ENCODE measurements at places on chromosomes 16 and 17.

DNA sequence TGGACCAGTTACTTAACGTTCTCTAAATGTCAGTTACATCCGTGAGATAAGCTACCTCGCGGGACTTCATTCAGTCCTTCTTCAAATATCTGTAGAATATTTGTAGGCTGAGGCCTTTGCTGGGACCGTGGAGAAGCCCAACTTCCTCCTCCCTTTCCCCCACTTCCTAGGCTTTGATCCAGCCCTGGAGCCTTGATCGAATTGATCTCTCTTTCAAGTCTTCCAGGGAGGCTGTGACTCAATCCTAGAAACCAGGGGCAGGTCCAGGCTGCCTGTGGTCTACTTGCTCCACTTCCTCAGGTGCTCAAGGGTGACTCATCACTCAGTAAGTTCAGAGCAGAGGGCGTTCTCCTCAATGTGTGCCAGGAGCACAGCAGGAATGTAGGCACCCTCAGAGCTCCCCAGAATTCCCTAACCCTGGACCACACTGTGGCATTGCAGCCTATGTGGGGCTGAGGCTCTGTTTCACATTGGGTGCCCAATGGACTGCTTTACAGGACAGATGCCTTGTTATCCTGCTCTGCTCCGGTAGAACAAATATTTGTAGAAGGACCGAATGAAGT, 11.2 kb upstream of the CEP20 start:
- DNase-seq: no peak

DNA sequence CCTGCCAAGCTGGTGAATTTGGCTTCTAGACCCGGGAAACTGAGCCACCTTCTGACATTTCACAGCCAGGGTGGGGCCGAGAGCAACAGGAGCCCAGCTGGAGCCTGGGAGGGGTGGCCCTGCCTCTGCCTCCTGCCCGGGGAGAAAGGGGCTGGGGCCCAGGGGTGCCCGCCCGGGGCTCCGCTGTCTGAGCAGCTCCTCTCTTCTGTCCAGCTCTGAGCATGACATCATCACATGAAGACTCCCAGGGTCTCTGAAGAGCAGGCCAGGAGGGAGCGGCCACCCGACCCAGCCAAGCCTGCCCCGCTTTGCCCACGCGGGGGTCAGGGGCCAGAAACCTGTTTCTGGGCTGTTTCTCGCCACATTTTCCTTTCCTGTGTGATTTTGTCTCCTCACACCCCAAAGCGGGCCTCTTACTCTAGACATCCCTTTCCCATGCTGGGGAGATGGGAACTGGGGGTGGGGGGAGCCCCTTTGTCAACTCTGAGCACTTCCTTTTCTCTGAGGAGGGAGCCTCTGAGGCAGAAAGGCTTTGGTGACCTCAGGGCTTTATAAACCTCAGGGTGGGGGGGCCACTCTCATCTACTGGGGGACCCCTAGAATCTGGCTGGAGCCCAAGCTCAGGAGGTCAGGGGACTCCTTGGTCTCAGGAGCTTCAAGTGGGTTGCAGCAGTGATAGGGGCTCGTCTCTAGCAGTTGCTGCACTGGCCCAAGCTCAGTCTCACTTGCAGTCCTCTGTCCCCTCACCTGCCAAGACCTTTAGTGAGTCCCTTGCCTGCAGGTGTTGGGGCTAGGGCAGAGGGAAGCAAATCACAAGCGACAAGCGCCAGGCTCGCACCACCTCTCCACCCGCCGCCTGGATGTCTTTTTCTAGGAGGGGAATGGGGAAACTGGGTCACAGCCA, 7.6 kb downstream of the UBALD2 start:
- DNase-seq: no peak

DNA sequence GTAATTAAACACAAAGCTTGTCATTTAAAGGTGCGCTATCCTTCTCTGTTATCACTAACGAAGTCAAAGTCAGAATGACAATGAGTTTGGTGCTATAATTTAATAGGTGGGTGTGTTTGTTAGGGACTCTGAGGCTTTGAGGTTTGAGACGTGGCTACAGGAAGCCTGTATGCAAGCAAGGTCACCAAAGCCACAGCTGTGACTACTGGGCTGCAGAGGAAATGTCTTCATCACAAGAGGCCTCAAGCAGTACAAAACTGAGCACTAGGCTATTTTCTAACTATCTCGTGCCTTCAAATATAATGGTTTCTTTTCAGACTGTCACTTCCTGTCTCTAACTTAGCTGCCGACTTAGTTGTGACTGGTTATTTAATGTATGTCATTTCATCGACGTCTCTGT, 141.2 kb downstream of the AATF start:
- no peak for DNase-seq

- DNase-seq: no peak
Measured at GRCh38 chr17:45792995-45793755, 9.1 kb downstream of the CRHR1 start.

GRCh38 chr17:11935734-11936406, 61.4 kb downstream of the ZNF18 start:
- peak; percentile 88 for DNase-seq

DNA sequence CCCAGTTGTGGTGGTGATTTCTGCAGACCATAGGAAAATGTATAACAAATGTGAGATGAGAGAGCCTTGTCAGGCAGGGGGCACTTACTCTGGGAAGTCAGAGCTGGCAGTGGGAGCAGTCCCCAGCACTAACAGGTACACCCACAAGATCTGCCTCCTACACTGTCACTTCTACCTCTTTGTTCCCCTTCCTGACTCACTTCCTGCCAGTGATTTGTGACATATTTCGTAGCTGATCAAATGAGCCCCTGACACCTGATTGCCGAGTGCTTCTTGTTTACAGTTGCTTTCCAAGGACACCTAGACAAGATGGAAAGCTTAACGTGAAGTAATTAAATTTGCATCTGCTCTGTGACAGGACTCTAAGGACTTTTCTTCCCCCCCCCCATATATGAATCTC, 40.5 kb downstream of the FTO start:
- peak; percentile 31 for DNase-seq

GRCh38 chr17:28381141-28381825, 9.8 kb downstream of the SARM1 start:
- no peak for DNase-seq

GRCh38 chr17:78120971-78121800, 7.4 kb downstream of the TMC6 start:
- no peak for DNase-seq

- DNase-seq: no peak
Measured at GRCh38 chr16:30144917-30145316, 21.9 kb upstream of the MAPK3 start.

DNA sequence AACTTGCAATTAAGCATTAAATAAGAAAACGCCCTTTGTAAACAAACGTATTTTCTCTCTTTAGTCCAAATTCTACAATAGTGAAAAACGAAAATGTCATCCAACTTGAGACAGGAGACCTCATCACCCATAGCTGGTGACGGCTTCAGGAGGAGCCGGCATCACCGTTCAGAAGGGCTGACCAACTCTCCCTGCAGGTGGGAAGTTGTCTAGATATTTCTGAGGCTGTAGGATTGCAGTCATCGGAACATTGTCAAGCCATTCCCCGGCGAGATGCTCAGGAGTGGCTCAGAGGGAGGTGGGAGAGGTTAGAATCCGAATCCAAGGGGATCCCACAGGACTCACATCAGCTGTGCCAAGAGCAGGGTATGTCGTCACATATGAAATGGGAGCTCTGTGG, 76.7 kb downstream of the RBFOX3 start:
- DNase-seq: no peak

DNA sequence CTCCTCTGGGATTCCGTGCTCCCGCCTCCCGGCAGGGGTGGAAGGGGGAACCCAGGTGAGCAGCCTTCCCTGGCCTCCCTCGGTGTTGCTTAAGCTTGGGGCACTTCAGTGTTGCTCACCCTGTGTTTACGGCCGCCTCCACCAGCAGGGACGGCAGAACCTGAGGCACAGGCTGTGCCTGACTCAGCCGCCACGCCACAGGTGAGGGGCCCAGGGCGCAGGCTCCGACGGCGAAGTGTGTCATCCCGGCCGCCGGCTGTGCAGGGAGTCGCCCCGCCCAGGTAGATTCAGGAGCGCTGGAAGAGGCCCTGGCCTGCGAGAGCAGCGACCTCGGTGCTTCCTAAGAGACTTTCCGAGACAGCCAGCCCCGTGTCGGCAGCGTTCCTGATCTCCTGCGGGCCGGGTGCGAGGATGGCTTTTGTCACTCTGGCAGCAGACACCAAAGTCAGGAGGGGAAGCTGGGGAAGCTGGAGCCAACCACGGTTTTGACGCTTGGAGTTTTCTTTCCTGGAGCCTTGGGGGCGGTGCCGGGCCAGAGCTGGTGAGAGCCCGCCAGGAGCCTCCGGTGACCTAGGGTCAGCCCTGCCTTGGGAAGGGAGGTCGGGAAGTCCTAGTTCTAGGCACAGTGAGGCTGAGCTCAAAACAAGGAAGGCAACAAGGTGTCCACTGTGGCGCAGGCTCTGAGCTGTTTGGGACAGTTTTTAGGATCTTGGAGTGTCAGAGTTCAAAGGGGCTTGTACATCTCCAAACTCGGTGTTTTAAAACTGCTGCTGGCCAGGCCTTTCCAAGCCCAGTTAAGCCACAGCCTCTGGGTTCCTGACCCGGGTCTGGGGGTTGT, 2.1 kb downstream of the GSE1 start:
- DNase-seq: peak; percentile 69

GRCh38 chr17:74220946-74221818, 7.8 kb downstream of the TTYH2 start:
- DNase-seq: no peak

DNA sequence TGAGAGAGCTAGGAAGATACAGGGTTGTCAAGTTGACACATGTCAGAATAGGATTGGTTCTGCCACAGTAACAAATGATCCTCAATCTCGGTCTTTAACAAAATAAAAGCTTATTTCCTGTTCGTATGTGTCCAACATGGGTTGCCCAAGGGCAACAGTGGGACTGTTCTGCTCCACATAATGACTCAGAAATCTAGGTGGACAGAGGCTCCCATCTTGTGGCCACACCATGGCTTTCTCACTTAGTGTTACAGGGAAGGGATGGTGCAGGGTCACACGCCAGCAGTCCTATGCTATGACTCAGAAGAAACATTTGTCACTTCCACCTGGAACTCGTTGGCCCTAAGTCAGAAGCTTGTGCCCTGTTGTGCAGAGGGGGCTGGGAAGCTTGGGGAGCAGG, 364.9 kb downstream of the SNX29 start:
- DNase-seq: no peak

DNA sequence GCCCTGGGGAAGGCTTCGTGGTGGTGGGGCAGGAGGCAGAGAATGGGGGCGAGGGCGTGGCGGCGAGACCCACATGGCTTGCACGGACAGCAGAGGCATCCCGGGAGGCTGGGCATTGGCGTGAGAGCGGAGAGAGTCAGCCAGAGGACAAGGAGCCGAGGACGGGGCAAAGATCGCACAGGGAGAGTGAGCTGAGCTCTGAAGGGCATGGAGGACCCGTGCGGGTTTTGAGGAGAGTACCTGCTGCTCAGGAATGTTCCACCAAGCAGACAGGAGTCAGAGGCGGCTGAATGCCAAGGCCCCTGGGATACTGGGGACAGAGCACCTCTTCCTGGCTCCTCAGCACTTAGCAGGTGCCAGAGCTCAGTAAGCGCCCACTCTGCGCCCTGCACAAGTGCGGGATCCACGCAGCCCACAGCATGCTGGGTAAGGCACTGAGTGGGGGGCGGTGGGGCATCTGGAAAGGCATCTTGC, 47.8 kb downstream of the ARHGAP27 start:
- DNase-seq: no peak

- no peak for DNase-seq
Measured at GRCh38 chr16:19753815-19754643, 36.0 kb downstream of the IQCK start.

DNA sequence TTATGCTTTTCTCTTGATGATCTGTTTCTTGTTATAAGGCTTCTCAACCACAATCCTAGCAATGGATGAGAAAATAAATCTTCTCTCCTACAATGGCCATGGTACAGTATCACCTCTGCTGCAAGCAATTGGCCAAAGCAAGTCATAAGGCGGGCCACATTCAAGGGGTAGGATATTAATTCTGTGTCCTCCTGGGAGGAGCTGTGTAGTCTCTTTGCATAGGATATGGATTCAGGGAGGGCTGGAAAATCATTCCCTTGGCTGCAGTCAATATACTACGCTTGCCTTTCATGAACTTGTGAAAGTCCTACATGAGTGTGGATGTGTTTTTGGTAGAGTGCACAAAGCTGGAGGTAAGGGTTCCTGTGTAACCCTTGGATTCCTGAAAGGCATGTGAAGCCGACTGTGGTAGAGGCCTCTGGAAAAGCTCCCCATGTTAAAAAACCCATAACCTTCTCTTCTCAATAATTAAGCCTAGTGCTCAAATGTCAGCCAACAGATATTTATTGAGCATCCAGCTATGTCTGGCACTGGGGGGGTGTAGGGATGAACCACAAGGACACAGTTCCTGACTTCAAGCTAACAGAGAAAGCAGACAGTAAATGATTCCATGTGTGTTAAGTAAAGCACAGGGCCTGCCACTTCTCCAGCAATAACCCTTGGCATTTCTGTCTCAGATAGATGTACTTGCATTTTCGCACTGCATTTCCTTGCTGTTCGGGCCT, 147.6 kb upstream of the HS3ST3A1 start:
- no peak for DNase-seq

GRCh38 chr17:77441940-77442339, 301.2 kb downstream of the SEC14L1 start:
- DNase-seq: no peak

DNA sequence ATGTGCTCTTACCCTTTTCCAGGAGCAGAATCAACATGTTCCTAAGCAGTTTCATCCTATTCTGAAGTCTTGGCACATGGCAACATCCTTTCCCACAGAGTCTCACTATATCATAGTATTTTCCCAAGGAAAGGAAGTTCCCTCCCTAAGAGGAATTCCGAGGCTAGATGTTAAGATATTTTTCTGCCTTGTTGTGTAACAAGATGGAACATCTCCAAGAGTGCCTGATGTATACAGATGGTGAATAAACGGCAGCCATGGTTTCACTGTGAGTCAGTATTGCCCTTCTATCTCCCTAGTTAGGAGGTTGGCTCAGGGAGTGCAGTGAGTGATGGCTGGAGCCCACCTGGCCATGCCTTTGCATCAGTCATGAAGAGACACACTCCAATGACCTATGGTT, 48.2 kb downstream of the SPACA3 start:
- DNase-seq: no peak

DNA sequence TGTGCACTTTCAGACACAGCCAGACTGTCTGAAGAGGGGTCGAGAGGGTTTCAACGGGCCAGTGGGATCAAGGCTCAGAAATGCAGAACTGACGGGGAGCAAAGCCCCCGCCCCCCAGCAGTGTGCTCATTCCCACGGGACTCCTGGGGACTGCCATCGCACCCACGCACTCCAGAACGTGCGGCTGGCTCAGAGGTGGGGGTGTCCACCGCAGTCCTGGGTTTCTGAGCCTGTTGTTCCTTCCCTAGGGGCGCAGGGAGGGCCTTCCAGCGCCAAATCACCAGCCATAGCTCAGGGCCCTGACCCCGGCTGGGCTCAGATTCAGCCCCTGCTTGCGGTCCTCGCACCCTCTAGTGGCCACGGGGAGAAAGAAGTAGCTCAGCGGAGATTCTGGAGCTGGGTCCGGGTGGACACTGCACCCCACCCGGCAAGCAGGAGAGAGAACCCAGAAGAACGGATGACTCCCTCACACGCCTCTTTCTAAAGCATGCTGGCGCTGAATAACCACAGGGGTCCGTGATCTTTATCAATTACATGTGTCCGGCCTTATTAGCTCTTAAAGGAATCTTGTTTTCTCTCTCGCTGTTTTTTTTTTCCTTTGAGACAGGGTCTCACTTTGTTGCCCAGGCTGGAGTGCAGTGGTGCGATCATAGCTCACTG, 45.0 kb upstream of the USP7 start:
- DNase-seq: peak; percentile 80

Measured in A673 (cell line).